Activated T-cell treated with anti-CD3 and anti-CD28 coated beads, Interleukin-2, amount 50 U/mL, for 72 hours (primary cell): ENCODE measurements at places on chromosomes 2 and 18.

DNA sequence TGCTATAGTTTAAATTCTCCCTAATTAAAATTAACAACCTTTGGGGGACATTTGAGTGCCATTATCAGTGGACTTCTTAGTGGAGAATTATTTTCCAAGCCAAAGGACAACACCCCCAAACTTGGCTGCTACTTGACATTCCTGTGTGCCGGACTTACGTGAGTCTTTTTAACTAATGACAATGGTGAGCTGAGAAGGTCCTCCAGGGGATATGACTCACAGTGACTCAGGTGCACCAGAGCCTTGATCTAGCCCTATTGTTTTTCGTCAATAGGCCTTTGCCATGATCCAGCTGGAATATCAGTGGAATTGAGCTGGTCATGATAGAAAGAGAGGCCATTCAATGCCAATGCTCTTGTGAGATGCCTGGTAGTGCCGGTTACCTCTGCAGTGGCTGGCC lies 118.1 kb upstream of the CXCR4 start:
- DNase-seq: no peak

DNA sequence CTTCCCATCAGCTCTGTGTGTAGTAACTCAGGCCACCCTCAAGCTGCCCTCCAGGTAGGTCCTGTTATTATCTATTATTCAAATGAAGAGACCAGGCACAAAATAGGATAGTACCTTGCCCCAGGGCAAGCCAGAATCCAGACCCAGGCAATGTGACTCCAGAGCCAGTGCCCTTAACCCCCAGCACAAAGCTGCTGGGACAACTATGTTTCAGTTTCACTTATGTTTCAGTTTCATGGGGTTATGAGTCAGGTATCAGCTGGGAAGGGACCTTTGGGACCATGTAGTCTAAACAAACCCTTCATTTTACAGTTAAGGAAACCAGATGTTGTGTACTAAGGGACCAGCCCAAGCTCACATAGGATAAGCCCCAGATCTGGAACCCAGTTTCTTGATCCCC lies 10.0 kb downstream of the HK2 start:
- peak; percentile 46 for DNase-seq

GRCh38 chr2:72892506-72893173 lies 5.4 kb downstream of the SPR start:
- peak; percentile 70 for DNase-seq

GRCh38 chr18:63216516-63217311 lies 102.9 kb downstream of the BCL2 start:
- DNase-seq: peak; percentile 39

DNA sequence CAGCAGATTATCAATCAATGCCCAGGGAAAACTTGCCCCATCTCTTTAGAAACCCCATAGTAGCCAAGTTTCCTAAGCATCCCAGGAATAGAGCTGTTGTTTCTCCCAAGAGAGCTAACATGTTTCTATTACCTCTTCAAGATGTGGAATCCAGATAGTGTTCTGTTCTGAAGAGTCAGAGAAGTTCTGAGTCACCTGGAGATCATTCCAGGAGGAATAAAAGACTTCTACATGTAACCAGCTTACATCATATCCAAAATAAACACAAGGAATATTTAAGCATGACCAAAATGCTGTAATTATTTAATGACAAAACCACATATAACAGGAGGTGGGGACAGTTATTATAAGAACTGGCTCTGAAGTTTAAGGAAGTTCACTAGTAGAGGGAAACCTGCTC lies 51.0 kb upstream of the GORASP2 start:
- DNase-seq: no peak

- DNase-seq: no peak
Measured at GRCh38 chr2:189252991-189253675, 73.6 kb upstream of the COL5A2 start.

GRCh38 chr2:212711856-212712255 lies 173.3 kb upstream of the ERBB4 start:
- no peak for DNase-seq

- DNase-seq: no peak
Measured at GRCh38 chr2:158926478-158926948, 41.9 kb upstream of the TANC1 start.

- no peak for DNase-seq
Measured at GRCh38 chr2:195590199-195590860, 66.7 kb upstream of the SLC39A10 start.

- no peak for DNase-seq
Measured at GRCh38 chr18:36047521-36047920, 19.8 kb downstream of the RPRD1A start.

GRCh38 chr2:232894746-232895145 lies 24.7 kb downstream of the SNORC start:
- DNase-seq: no peak
